ENCODE measurements at places on chromosomes 1 and 21.
A peak's percentile ranks its signal among the peaks of the same experiment; 100 is the strongest.

DNA sequence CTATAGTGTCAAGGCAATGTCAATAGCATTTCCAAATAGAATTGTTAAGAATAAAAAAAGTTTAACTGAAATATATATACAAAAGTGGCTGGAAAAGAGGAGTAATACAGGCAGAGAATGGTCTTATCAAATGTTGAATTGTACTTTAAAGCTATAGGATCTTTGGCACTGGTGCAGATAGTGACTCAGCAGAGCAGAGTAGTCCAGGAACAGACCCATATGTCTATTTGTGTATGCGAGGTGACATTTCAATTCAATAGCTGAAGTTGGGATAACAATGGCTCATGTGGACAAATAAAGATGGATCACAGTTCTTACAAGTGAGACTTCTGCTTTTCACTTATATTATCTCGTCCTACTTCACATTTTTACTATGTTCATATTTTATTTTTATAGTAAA lies 543.0 kb upstream of the B3GALT2 start:
- no peaks in the 10 kb centered on the region for H3K27me3 ChIP-seq
- no peak overlapping the region for H3K4me3 ChIP-seq
- H3K27ac ChIP-seq, result no peak overlapping the region
- DNase-seq, result no peak

DNA sequence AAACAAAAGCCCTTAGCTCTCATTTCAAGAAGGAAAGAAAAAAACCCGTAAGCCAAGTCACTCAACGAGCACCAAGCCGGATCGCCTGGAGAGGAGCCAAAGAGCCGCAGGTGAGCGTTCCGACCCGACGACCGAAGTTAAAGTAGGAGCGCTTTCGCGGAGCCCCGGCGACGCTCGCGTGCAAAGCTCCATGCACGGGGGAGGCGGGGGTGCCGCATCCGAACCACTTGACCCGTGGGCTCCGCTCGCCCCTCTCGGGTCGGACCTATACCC lies 382 bp downstream of the GPBP1L1 start:
- peaks cover 32% of the 10 kb centered on the region for H3K36me3 ChIP-seq
- peak overlapping the region; percentile 97 for H3K27ac ChIP-seq
- peak; percentile 55 for DNase-seq
- peaks cover 42% of the 10 kb centered on the region for H3K4me1 ChIP-seq

DNA sequence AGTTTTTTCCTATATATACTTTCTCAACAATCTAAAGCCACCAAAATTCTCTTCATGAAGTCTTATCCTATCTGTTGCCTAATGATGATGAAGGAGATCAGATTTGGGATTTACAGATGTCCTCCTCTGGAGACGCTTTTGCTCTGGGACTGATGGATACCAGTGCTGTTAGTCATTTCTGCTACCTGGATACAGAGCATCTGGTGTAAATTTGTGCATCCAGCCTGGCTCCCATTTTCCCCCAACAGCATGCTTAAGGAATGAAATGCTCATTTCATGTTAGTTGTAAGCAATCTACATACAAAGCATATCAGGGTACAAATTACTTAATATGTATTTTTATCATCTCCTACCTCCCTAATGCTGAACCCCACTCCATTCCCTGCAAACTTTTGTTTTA lies 57.7 kb downstream of the HNRNPR start:
- H3K4me3 ChIP-seq, result no peak overlapping the region
- H3K36me3 ChIP-seq, result peaks cover 27% of the 10 kb centered on the region
- H3K4me1 ChIP-seq, result no peaks in the 10 kb centered on the region
- DNase-seq, result no peak
- no peak overlapping the region for H3K27ac ChIP-seq

DNA sequence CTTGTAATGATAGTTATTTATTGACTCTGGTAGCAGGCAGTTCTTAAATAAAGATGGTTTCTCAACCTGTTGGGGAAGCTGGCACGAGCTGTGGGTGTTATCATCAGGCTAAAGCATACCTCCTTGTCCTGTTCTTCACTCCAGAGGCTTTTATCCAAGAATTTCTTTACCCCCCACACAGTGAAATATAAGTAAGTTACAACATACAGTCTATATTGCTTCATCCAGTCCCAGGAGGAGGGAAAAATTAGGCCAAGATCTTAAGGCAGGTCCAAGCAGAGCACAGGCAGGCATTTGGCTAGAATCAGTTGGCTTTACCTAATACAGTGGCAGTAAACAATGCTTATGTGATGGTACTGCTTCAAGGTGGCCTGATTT lies 6.3 kb downstream of the TMEM81 start:
- H3K4me1 ChIP-seq, result no peaks in the 10 kb centered on the region
- H3K4me3 ChIP-seq, result no peak overlapping the region
- no peaks in the 10 kb centered on the region for H3K36me3 ChIP-seq
- H3K27ac ChIP-seq, result no peak overlapping the region
- no peak for DNase-seq

DNA sequence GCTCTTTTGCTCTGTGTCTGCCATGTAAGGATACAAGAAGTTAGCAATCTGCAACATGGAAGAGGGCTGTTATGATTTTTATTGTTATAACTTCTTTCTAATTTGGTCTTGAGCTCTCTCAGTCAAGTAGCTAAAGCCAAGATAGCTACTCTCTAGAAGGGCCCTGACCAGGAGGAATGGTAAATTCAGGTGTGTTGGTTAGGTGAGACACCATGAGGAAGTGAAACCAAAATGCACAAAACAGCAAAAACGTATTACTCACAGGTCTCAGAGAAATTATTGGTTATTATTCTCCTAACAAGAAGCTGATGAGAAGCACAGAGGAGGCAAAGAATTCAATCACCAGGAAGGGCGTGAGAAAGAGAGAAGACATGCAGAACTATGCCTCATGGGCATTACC lies 51.8 kb upstream of the INSL5 start:
- no peak overlapping the region for H3K27ac ChIP-seq
- DNase-seq, result no peak
- H3K27me3 ChIP-seq, result peaks cover 6% of the 10 kb centered on the region
- no peaks in the 10 kb centered on the region for H3K36me3 ChIP-seq

DNA sequence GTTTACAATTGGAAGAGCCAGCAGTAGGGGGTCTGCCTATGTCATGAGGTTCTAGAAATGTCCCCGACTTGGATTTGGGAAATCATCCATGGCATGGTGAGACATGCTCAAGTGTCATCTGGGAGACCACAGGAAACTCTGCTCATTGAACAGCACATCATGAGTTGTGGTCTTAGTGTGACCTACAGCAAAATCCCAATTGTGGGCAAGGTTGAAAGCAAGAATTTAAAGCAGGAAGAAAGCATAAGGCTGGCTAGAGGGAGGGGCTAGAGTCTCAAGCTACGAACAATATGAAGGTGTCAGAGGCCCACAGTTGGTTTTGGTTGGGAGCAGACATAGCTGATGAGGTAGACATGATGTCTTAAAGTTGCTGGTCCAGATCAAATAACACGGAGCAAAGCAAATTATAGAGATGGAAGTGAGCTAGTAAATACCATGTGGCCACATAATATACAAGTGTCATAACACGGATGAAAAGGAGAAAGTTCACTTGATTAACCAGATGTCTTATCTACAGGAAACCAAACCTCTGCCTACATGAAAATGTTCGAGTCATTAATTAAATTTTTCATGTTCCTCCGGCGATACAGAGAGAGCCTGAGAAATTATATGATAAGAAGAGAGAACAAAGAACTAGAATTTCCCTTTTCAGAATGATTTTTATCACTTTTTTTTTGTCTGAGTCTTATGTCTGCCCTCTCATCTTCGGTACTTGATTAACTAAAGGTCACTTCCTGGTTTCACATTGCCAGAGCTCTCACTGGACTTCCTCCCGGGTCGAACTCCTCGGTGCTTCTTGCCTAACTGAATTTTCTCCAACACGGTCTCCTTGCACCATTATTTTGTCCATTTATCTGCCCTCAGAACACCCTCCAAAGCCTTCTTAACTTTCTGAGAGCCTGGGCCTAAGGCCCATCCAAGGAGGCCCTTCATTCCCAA lies 67.5 kb upstream of the DUSP10 start:
- peaks cover 5% of the 10 kb centered on the region for H3K27me3 ChIP-seq
- H3K4me1 ChIP-seq, result peaks cover 31% of the 10 kb centered on the region
- peak overlapping the region; percentile 49 for H3K4me3 ChIP-seq
- H3K27ac ChIP-seq, result peak overlapping the region; percentile 27

DNA sequence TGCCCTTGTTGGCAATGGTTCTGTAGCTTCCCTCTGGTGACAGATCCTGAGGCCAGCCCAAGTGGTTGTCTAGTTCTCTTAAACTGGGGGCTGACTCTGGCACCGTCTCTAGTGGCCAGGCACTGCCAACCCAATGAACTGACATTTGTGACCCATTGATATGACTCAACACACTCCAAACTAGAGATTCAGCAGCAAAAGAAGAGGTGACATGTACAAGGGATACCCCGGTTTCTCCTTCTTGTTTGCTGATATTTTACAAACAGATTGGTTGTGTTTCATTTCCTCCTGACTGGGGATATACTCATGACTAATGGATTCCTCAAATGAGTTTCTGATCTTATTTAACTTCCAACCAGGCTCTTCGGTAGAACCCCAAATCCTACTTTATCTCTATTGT lies 65.9 kb upstream of the DNAJC6 start:
- H3K27me3 ChIP-seq, result peaks cover 41% of the 10 kb centered on the region
- no peaks in the 10 kb centered on the region for H3K4me1 ChIP-seq
- no peaks in the 10 kb centered on the region for H3K36me3 ChIP-seq
- H3K4me3 ChIP-seq, result no peak overlapping the region

DNA sequence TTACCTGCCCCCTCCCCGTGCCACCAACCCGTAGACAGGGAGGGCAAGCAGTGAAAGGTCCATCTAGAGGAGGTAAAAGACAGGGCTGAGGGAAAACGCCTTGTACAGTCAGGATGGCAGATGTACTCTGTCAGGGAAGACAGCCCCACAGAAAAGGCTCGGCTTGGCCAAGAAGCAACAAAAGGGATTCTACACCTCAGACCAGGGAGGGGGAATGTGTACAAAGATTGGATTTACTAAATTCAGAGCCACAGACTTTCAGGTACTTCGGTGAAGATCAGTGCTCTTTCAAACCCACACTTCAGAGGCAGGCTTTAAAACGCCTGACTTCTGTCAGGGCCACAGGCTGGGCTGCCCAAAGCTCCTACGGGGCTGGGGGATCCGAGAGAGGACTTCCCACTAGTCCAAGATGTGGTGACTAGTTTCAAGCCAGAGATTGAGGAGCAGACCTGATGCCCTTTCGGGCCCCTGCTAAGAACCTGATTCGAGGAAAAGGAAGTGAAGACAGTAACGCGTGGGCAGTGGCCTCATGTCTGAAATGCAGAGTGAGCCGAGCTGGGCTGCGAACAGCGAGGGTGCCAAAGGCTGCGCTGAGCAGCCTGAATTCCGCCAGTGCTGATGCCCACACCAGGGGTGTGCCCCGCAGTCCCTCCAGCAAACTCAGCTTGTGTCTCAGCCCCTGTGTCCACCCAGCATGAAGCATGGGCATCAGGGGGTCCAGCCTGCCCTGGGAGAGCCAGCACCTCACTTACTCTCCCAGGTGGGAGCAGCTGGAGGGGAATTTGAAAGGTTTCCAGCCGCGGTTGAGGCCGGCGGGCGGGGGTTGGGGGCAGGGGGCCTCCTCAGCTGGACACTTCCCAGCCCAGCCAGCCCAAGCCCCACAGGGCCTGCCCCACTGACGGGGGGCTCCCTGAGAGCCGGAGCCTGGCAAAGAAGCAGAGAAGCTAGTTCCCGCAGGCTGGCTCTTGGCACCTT lies 36.2 kb downstream of the KIAA1614 start:
- no peaks in the 10 kb centered on the region for H3K27me3 ChIP-seq
- peaks cover 10% of the 10 kb centered on the region for H3K36me3 ChIP-seq
- H3K27ac ChIP-seq, result no peak overlapping the region
- H3K4me3 ChIP-seq, result no peak overlapping the region
- H3K4me1 ChIP-seq, result peaks cover 2% of the 10 kb centered on the region

- H3K27me3 ChIP-seq, result no peaks in the 10 kb centered on the region
- peaks cover 2% of the 10 kb centered on the region for H3K36me3 ChIP-seq
- no peak for DNase-seq
- no peak overlapping the region for H3K4me3 ChIP-seq
These were observed 2.5 kb downstream of the DNMT3L start for GRCh38 chr21:44259082-44259705.

GRCh38 chr1:26419494-26419893 lies 8.9 kb downstream of the LIN28A start:
- peaks cover 37% of the 10 kb centered on the region for H3K27me3 ChIP-seq
- no peak overlapping the region for H3K4me3 ChIP-seq
- no peak for DNase-seq
- H3K36me3 ChIP-seq, result peaks cover 7% of the 10 kb centered on the region
- no peaks in the 10 kb centered on the region for H3K4me1 ChIP-seq

GRCh38 chr1:165816826-165817497 lies 10.5 kb upstream of the UCK2 start:
- no peak overlapping the region for H3K27ac ChIP-seq
- no peak for DNase-seq
- peaks cover 7% of the 10 kb centered on the region for H3K27me3 ChIP-seq
- no peaks in the 10 kb centered on the region for H3K4me1 ChIP-seq
- no peaks in the 10 kb centered on the region for H3K36me3 ChIP-seq
- no peak overlapping the region for H3K4me3 ChIP-seq

GRCh38 chr1:28579401-28579800 lies 12.7 kb upstream of the RAB42 start:
- peak overlapping the region; percentile 93 for H3K27ac ChIP-seq
- no peaks in the 10 kb centered on the region for H3K27me3 ChIP-seq
- no peak for DNase-seq
- peaks cover 39% of the 10 kb centered on the region for H3K4me1 ChIP-seq
- H3K4me3 ChIP-seq, result peak overlapping the region; percentile 94
- H3K36me3 ChIP-seq, result peaks cover 76% of the 10 kb centered on the region

DNA sequence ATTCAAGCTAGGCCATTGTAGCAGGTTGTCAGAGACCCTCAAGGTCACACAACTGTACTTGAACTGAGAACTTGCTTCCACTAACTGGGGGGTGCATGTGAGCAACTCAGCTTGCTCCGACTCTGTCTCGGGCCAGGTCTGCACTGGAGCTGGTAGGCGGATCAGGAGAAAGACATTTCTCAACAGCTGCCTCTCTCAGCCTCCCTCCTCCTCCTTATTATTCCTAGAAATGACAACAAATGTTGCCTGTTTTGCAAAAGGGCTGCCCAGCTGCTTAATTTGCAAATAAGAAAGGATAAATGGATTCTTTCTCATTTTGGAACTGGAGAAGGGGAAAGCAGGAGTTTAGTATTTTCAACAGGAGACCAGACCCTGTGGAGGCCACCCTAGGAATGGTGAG lies 140.5 kb downstream of the RHOU start:
- no peak for DNase-seq
- H3K27ac ChIP-seq, result no peak overlapping the region
- peaks cover 2% of the 10 kb centered on the region for H3K4me1 ChIP-seq
- no peaks in the 10 kb centered on the region for H3K36me3 ChIP-seq
- no peak overlapping the region for H3K4me3 ChIP-seq

- H3K36me3 ChIP-seq, result peaks cover 22% of the 10 kb centered on the region
- H3K4me3 ChIP-seq, result peak overlapping the region; percentile 91
- DNase-seq, result no peak
These were observed 1.3 kb downstream of the NVL start for GRCh38 chr1:224328644-224329043.

DNA sequence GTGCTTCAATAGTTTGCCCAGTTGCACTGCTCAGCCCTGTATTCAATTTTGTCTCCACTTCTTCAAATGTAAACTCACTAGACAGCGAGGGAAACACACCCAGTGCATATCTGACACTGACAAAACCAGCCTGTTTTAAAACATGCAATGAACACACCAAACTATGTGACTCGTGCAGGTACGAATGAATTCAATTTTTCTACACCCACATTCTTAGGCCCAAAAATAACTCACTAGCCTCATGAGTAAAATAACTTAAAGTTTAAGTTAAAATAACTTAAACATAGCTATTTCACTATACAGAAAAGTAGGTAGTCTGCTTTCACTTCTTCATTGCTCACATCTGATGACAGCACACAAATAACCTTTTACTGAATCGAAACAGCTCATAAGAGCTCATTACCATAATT lies 21.1 kb downstream of the TTC13 start:
- peaks cover 47% of the 10 kb centered on the region for H3K36me3 ChIP-seq
- H3K27me3 ChIP-seq, result no peaks in the 10 kb centered on the region
- peaks cover 18% of the 10 kb centered on the region for H3K4me1 ChIP-seq
